NCI-H774 (cell line): ENCODE measurements at places on chromosomes 4 and X.
A peak's percentile ranks its signal among the peaks of the same experiment; 100 is the strongest.

GRCh38 chr4:170697845-170698244 is 608.1 kb upstream of the AADAT start:
- DNase-seq: no peak

- DNase-seq: no peak
Observed at GRCh38 chr4:143375326-143376073, 38.8 kb downstream of the GAB1 start.

GRCh38 chrX:2533424-2533823 is 32.6 kb upstream of the DHRSX start:
- no peak for DNase-seq

DNA sequence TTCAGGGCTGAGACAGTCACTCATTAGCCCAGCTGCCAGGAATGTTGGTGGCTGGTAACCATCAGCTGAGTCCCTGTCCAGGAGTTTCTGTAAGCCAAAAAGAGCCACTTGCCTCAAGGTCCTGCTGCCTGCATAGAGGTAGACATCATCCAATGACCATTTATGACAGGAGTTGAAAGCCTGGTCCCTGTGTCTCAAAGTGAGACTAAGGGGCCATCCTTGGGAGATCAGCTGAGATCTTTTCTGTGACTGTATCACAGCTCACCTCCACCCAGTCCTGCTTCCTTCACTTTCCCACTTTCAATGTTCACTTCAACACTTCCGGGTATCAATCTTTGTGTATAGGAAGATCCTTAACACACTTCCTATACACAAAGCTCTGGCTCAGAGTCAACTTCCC is 28.4 kb upstream of the MAOA start:
- no peak for DNase-seq

DNA sequence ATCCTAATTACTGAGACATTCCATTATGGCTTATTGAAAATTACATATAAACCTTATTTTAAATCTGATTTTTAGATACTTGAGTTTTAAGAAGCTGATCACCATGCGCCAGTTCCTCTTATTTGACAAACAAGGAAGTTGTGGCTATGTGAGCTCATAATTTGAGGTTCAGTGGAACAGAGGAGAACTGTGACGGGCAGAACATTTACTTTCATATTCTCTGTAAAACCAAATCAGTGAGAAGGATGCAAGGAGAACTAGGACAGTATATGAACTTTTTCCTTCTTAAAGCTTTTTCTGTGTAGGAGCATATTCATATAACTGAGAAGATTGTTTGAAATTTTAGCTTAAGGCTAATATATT is 25.3 kb downstream of the STIM2 start:
- DNase-seq: no peak

DNA sequence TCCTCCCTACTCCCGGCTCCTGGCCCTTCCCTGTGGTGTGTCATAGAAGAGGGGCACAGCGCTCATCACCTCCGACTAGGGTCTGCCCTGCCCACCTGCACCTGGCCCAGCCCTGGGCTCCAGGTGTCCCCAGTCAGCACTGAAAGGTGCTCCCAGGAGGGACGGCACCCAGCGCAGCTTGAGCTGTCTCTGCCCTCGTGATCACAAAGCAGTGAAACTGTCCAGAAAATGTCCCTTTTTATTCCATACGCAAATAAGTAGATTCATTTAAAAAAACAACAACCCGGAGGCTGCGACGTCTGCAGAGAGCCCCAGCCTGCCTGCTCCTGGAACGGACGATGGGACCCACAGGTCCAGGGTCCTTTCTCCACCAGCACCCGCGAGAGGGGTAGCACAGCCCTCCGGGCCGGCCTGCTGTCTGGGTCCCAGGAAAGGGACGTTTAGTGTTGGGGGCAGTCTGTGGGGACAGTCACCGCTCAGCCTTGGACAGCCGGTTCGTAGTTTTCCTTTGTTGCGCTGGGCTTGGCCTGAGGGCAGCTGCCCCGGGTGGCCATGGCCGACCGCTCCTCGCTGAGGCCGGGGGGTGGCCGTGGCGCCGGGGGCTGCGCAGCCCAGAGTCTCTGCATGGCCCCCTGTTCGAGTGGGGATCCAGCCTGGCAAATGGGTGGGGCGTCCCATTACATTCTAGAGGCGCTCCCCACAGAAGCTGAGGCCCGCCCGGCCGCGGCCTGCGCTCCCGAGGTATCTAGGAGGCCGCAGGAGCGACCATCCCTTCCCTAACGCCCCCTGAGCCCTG is 4.6 kb downstream of the HMX1 start:
- DNase-seq: no peak

- no peak for DNase-seq
Observed at GRCh38 chr4:107131295-107131694, 95.2 kb upstream of the DKK2 start.

DNA sequence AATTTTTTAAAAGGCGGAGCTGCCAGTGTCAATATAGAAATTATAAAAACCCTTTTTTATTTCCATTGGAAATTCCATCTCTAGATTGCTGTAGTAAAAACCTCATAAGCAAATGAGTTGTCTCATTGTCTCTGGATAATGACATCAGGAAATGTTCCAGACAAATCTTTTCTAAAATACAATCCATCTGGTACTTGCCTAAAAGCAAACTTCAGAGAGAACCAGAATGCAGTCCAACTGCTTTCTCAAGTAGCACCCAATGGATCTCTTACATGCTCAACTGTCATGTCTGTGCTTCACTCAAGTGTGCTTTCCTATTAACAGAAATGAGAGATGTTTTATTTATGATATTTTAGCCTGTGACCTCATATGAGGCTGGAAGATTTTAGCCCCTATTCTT is 399.6 kb upstream of the NDST3 start:
- DNase-seq: no peak

DNA sequence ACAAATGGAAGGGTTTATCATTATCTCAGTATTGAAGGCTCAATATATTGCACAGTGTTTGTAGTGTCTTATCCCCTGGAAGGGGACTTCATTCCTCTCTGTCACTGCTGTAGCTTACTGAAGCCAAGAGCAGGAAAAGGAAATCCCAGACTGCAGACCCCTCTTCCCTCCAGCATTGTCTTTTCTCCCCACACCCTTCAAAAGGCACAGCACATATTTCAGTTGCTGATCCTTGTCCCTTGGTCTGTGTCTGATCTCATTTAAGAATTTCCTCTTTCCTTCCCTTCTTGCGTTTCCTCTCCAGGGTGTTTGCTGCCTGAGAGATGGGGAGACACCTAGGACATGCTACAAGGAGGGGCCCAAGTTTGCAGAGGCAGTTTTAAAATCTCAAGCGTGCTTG is 40.1 kb downstream of the STIM2 start:
- DNase-seq: no peak

GRCh38 chr4:54683616-54684346 is 26.0 kb downstream of the KIT start:
- no peak for DNase-seq

- DNase-seq: peak; percentile 6
Observed at GRCh38 chrX:108199691-108200090, 108.1 kb downstream of the ATG4A start.

DNA sequence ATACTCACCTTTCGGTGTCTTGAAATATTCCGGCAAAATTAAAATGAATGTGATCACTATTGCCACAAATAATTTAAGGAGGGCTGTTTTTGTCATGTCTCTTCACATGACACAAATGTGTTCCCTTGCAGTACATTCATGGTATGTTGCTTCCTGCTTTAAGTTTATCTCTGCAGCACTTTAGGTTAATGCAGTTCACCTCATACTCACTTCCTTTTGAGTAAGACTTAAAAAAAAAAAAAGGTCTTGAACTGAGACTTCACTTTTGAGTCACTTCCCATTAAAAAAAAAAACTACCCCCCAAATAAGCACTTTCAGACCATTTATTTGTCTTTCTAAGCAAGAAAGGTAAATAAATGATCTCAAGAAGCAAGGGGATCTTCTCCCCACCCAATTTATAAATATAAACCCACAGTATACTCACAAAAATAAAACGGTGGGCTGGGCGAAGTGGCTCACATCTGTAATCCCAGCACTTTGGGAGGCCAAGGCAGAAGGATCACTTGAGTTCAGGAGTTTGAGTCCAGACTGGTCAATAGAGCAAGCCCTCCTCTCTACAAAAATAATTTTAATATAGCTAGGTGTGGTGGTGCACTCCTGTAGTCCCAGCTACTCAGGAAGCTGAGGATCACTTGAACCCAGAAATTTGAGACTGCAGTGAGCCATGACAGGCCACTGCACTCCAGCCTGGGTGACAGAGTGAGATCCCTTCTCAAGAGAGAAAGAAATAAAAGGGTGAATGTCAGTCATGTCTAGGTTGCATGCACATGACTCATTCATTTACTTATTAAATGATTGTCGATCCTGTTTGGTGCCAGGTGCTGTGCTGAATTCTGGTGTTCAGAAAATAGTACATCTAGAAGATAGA is at the start of gene TMEM156:
Gene TMEM156 (minus strand): TSS at position 192 of the 868 bp plus-strand sequence. CDS start 96 bp downstream, at position 96.
- DNase-seq: no peak

DNA sequence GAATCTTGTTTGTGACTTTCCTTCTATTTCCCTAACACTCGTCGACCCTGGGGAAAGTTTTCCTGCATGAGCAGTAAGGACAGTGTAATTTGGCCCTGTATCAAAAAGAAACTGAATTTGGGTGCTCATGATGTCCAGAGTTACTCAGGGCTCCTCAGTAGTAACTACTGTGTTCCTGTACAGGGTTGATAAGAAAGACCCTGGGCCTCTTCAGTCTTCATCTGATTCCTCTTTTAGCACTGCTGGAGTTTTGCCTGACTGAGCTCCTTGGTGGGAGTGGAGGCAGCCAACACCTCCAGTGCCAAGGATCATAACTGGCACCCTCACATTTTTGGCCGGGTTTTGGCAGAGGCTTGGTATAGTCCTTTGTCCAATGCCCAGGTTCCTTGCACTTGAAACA is 7.1 kb upstream of the AREG start:
- DNase-seq: no peak

- DNase-seq: no peak
Observed at GRCh38 chrX:56233682-56234081, 1.5 kb downstream of the KLF8 start.

- no peak for DNase-seq
Observed at GRCh38 chrX:1449036-1449822, 3.5 kb downstream of the ASMTL start.

DNA sequence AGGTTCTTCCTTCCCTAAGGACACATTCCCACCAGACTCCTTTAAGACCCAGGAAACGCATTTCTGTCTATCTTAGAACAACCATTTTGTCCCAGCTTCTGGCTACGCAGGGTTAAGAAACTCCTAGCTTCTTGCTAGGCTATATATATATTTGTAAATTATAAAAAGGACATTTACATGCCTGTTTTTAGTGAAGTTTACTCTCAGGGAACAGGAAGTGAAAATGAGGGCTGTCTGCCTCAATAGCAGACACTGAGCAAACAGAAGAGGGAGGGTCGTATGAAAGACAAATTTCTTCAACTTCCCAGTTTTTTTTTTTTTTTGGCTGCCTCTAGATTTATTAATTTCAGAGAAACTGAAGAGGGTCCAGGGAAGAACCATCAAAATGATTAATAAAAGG is 9.3 kb upstream of the FRMPD3 start:
- no peak for DNase-seq

GRCh38 chrX:74421036-74421739 is at the start of gene SLC16A2:
Gene SLC16A2 (plus strand): TSS chrX:74421493. CDS start chrX:74421638, 145 bp downstream.
- DNase-seq: no peak

DNA sequence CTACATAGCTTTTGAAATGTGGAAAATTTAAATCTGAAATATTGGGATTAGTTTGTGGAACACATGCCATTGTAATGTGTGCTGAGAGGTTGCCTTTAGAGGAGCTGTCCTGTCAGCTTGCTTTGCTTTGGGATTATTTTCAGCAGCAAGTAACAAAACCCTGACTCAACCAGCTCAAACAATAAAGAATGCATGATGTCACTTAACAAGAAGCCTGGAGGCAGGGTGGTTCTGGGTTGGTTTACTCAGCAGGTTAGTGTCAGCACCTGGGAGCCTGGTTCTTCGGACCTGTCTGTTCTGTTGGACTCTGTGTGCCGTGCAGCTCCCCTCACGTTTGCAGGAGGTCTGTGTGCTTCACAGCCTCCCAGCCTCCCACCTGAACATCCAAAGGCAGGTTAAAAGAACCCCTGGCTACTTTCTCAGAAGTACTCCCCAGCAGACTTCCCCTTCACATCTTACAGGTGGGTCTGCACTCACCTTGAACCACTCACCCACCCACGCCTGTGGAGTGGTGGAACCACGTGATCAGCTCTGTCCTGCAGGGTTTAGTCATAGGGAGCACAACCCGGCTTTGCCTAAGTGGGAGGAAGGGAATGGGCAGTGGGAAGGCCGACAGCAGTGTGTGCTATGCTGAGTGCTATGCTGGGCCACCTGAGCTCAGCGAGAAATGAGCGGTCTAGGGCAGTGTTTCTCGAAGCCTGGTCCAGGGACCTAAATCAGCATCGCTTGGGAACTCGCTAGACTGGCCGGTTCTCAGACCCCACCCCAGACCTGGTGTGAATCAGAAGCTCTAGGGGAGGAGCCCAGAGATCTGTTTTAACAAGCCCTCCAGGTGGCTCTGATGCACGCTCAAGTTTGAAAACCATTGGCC is 20.4 kb downstream of the TMEM131L start:
- DNase-seq: no peak

GRCh38 chrX:64842492-64842891 is 133.8 kb downstream of the ZC4H2 start:
- no peak for DNase-seq

- no peak for DNase-seq
Observed at GRCh38 chrX:26254436-26254835, 38.5 kb downstream of the MAGEB5 start.

DNA sequence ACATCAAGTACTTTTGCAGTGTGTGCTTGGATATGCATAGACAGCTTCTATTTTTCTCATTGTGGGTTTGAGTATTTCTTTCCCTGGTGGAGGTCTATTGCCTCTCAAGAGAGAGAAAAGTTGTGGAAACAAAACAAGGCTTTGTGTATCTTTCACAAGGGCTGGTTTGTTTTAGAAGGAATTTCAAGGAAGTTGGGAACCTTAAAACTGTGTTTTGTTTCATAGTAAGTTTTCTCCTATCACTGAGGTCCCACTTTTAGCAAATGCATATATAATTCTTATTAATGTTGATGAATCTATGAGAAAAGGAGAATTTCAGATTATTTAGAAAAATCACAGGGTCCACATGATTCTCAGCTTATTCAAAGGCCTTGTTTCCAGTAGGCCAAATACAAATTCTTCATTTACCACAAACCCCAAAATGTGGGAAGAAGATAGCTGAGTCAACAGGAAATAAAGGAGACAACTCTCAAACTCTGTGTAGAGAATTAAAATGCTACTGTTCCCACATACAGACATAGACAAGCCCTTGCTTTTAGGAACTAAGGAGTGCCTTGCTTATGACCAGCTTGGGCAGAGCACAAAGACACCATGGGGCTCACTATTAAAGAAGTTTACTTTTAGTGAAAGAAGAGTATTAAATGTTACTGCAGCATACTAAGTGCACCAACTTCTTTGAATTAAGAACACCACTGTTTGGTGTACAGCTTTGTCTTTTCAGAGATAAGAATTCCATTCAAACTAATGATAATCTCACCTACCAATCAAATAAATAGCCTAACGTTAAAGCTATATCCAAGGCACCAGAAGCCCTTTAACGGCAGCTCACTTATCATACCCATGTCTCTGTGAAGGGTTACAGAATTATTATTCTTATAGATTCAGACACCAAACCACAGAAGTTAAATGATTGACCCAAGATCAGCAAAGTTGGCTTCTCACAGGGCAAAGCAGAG is 177.4 kb upstream of the LEF1 start:
- DNase-seq: no peak
